ENCODE measurements at places on chromosomes 7 and 10.

GRCh38 chr10:43866712-43867111, 218.0 kb upstream of the ZNF32 start:
- no peak for DNase-seq

DNA sequence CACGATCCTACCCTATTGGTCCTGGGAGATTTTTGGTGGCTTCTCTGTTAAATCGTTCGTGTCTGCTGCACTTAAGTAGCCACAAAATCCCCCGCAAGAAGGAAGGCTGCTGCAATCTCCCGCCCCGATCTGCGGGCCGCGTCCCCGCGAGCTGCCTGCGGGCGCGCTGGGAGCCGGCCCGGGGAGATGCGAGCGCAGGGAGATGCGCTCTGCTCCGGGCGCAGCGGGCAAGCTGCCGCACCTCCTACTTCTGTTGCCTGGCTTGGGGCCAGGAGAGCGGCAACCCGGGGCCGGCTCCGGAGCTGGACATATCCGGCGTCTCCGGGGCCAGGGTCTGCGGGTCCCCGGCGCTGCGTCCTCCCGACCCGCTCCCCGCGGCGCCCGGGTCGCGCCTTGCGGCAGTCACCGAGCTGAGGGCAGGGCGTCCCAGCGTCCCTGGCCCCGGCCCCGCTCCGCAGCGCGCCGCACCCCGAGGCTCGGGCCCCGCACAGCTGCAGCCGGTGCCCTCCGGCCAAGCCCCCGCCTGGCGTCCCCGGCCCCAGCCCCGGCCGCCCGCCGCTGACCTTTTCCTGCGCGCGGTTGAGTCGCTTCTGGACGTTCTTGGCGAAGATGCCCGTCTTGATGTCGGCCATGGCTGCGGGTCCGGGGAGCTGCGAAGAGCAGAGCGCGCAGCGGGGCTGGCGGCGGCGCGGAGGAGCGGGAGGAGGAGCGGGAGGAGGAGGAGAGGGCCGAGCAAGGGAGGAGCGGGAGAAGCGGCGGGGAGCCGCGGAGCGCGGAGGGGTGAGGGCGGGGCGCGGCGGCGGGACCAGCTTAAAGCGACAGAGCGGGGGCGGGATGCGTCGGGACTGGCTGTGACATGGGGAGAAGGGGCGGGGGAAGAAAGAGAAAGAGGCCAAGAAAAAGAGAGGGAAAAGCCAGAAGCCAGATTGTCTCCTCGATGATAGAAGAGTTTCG, at the start of gene AMPH:
TSS of gene AMPH (minus strand) at position 654 of the 954 bp plus-strand sequence. CDS start at position 632, 22 bp downstream.
- DNase-seq = no peak

DNA sequence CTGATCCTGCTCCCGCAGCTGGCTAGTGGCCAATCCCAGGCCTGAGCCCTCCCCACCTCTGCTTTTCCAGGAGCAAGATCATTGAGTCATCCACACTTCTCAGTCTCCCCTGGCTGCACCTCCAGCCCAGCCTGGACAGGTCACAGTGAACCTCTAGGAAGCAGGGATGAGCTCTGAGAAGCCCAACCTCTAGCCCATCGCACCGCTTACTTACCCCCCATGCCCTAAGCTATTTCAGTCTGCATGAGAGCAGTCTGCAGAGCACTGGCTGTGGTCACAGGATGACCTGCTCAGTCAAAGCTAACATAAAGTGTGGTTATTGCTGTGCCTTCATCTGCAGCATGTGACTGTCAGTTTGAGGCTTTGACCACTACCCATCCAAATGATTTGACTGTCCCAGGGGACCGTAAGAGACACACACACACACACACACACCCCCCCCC, 129.2 kb downstream of the SORBS1 start:
- no peak for DNase-seq

GRCh38 chr10:71634531-71635164, 84.9 kb downstream of the C10orf105 start:
- DNase-seq = no peak

DNA sequence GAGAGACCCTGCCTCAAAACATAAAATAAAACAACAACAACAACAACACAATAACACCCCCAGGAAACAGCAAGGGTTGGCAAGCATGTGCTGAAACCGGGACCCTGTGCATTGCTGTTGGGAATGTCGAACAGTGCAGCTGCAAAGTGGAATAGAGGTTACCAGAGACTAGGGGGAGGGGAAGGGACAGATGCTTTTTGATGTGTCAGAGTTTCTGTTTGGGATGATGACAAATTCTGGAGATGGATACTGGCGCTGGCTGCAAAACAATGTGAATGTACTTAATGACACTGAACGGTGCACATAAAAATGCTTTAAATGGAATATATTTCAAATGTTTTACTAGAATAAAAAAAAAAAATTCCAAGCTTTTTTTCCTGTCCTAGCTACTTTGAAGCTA, 241.8 kb downstream of the TEX36 start:
- DNase-seq = no peak

GRCh38 chr7:152922318-152923081, 162.9 kb downstream of the ACTR3B start:
- no peak for DNase-seq

- DNase-seq = no peak
Measured at GRCh38 chr10:24357344-24358004, 148.5 kb downstream of the KIAA1217 start.

GRCh38 chr7:23247046-23247602, 549 bp downstream of the GPNMB start:
- DNase-seq = peak; percentile 36

- no peak for DNase-seq
Measured at GRCh38 chr7:12327922-12328321, 75.7 kb downstream of the VWDE start.

- no peak for DNase-seq
Measured at GRCh38 chr7:134051020-134051419, 76.1 kb upstream of the LRGUK start.

DNA sequence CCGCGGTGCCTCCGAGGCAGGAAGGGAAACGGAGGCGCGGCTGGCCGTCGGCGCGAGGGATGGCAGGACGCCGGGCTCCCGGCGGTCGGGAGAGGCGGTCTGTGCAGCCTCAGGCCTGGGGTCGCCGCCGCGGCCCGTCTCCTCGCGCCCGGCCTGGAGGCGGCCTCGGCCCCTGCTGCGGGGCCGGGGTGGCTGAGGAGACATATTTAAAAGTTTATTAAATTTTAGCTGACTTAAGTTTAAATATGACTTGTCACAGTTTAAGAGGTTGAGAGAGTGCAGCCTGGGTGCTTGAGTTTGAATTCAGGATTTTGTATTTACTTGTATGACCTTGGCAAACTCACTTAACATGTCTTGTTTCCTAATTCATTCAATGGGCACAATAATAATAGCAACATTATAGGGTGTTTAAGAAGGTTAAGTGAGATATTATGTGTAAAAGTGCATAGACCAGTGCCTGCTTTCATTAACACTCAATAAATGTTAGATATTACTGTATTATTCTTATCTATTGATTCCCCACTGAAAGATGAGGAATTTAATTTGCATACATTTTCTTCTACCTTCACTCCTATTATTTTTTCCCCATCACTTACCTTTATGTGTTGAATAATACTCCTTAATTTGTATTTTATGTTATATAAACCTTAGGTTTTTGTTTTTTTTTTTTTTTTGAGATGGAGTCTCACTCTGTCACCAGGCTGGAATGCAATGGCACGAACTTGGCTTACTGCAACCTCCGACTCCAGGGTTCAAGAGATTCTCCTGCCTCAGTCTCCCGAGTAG, 718 bp downstream of the DYNC2I1 start:
- DNase-seq = no peak

DNA sequence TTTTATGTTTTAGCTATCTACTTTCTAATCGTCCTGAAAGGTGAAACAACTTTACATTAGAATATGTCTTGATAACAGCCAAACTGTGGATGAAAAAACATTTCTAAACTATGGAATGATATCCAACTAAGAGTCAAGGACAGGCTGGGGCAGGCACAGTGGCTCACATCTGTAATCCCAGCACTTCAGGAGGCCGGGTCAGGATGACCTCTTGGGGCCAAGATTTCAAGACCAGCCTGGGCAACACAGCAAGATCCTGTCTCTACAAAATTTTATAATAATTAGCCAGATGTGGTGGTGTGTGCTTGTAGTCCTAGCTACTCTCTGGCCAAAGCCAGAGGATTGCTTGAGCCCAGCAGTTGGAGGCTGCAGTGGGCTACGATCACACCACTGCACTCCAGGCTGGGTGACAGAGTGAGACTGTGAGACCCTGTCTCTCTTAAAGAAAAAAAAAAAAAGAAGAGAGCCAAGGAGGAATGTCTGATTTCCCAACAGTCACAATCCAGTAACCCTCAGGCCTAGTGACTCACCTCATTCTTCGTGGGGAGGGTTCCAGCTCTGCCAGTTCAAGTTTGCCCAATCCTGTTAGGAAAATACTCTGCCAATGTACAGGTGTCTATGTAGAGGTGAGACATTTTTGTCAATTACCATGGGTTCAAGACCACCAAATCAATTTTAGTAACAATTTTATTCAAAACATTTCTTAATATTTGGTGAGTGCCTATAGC, 14.6 kb upstream of the FZD1 start:
- DNase-seq = no peak

- no peak for DNase-seq
Measured at GRCh38 chr7:118731854-118732253, 507.4 kb downstream of the ANKRD7 start.

DNA sequence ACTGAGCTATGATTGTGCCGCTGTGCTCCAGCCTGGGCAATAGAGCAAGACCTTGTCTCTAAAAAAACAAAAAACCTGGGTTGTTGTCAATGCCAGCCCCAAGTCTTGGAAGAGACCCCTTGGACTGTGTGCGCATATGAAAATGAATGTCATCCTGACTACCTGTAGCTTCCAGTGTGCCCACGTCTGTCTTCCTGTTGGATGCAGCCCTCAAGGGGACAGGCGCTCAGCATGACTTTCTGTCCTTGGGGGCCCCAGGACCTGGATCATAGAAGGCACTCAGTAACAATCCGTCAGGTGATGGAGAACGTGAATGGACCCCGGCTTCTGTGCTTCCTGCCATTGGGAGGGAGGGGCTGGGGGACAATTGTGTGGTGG, 9.0 kb downstream of the PRF1 start:
- DNase-seq = no peak

- peak; percentile 10 for DNase-seq
Measured at GRCh38 chr10:7121154-7121797, 289.6 kb downstream of the SFMBT2 start.

DNA sequence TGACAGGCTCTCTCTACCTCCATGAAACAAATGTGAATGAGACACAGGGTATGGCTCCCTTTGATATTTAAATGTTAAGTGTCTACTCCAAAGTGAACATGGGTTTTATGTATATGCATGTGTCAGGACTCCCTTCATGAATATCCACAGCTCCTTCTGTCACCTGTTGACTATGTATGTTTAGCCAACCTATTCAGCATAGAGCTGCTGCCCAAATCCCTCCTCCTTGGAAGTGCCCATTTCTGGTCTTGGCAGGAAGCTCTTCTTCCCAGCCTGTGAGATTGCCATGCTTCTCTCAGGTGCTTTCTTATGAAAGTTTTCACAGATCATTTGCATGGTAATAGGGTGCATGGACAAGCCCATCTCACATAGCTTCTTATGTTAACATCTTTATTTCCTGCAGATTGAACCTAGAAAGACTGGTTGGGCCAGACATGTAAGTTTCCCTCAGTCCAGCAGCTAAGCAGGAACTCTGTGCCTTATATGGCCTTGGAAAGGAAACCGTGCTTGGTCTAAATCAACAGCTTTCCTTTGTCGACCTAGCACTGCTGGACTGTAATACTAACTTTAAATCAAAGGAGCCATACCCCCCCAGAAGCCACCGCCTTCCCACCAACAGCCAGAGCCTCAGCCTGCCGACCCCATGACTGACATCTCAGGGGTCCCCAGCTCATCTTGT, 288.9 kb downstream of the ADARB2 start:
- no peak for DNase-seq

DNA sequence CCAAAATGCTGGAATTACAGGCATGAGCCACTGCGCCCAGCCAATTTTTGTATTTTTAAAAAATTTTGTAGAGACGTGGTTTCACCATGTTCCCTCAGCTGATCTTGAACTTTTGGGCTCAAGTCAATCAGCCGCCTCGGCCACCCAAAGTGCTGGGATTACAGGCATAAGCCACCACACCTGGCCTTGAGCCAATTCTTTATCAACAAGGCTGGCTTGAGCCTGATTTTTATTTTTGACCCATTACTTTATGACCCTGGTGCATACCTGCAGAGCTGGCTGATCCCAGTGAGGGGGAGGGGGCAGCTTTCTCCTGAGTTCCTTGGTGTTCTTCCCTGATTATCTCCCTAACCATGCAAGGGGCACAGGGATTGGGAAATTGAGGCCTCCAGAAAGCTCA, 15.8 kb upstream of the CPA1 start:
- no peak for DNase-seq

DNA sequence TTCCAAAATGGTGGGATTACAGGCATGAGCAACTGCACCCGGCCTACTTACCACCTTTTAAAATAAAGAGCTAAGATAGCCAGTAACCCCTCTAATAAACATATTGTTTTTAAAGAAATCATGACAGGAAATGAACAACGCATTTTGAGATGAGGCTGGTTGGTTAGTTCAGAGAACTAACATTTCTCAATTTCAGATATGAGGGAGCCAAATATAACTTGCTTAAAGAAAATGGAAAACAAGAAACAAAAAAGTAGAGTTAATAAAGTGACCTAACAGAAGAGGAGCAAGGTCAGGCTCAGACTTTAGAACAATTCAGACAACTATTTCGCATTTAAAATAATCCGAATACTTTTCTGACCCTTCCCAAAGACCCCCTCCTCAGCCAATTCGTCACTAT, 254.9 kb upstream of the PHF14 start:
- no peak for DNase-seq

- no peak for DNase-seq
Measured at GRCh38 chr10:20166096-20166675, 350.0 kb downstream of the PLXDC2 start.
